Activated CD4-positive, alpha-beta memory T cell treated with anti-CD3 and anti-CD28 coated beads, Interleukin-2, amount 10 ng/mL, durations not matched to agents 7 days and 5 days (primary cell): ENCODE measurements at places on chromosomes 5 and 9. TPM values are rescaled to one million over a fixed set of nuclear protein-coding genes. Genes with fewer than 3 reads are reported as not detected.

DNA sequence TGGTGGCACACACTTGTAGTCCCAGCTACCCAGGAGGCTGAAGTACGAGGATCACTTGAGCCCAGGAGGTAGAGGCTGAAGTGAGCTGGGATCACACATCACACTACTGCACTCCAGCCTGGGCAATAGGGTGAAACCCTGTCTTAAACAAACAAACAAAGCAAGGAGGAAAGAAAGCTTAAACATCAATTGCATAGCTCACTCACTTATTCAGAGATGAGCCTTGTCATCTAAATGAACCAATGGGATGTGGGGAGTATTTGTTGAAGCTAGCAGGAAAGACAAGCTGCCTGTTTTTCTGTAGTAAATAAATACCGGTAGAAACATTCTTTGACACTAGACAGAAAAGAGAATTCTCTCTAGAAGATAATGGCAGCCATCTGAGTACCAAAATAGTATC lies 161.0 kb upstream of the SLC12A2 start:
- no peak for DNase-seq
- H3K27me3 ChIP-seq, result peaks cover 3% of the 10 kb centered on the region
- H3K4me3 ChIP-seq, result no peak overlapping the region
- no peaks in the 10 kb centered on the region for H3K4me1 ChIP-seq

GRCh38 chr5:73201547-73202513 lies 28.8 kb downstream of the TMEM174 start:
- no peak overlapping the region for H3K27ac ChIP-seq
- H3K27me3 ChIP-seq, result peaks cover 45% of the 10 kb centered on the region
- H3K4me1 ChIP-seq, result no peaks in the 10 kb centered on the region
- no peaks in the 10 kb centered on the region for H3K36me3 ChIP-seq
- DNase-seq, result peak; percentile 68

Gene NMRK1
- 76.7 TPM for total RNA-seq

Gene LCN15
- total RNA-seq, result not detected

GRCh38 chr5:50995285-50995942 lies 329.0 kb downstream of the PARP8 start:
- no peaks in the 10 kb centered on the region for H3K36me3 ChIP-seq
- peaks cover 1% of the 10 kb centered on the region for H3K27me3 ChIP-seq
- H3K4me1 ChIP-seq, result no peaks in the 10 kb centered on the region
- no peak overlapping the region for H3K4me3 ChIP-seq
- DNase-seq, result no peak
